ENCODE measurements at places on chromosomes 7 and 10.

- no peak for DNase-seq
Measured at GRCh38 chr7:41742401-41743020, 39.6 kb upstream of the INHBA start.

- DNase-seq, result no peak
Measured at GRCh38 chr10:123327896-123328295, 173.7 kb downstream of the BUB3 start.

- no peak for DNase-seq
Measured at GRCh38 chr7:151038951-151039849, 9.1 kb upstream of the ASIC3 start.

DNA sequence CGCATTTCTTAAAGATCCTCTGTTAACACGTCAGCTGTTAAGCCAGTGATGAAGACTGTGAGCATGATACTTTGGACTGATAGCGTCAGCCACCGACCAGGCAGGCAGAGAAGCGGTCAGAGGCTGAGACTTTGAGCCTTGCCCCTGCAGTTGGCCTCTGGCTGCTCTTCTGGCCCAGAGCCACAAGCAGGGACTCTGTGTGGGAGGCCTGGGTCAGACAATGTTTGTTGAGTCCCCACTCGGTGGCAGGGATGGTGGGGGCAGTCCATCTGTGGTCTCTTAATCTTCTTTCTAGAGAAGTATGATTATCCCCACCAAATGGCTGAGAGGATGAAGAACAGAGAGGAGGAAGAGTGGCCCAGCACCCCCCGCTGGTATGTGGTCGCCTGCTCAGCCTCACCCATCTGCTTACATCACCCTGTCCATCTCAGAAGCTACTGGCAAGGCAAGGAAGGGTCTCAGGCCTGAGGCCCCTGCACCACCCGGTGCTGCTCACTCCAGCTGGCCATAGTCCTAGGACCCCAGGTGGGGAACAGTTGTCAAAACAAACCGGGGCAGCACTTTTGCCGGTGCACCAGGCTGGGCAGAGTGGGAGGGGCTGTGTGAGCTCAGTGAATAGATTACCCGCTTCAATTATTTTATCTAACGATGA is 202.9 kb downstream of the GRID1 start:
- no peak for DNase-seq

GRCh38 chr10:92829786-92830377 is 18.4 kb upstream of the EXOC6 start:
- DNase-seq, result no peak

DNA sequence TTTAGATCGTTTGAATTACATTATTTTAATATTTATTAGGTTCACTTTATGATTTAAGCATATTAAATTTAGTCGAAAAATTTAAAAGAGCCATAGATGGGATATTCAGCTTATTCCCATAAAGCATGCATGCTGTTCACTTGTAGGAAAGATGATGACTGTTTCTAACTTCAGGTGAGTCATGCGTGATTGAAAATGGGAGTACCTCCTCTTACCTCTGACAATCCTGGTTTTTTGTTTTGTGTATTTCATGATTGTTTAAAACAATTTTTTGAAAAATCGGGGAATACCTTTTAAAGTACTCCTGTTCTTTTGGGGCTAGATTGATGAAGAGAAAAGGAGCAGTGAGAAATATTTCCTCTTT is 1.4 kb downstream of the TNKS2 start:
- DNase-seq, result no peak

DNA sequence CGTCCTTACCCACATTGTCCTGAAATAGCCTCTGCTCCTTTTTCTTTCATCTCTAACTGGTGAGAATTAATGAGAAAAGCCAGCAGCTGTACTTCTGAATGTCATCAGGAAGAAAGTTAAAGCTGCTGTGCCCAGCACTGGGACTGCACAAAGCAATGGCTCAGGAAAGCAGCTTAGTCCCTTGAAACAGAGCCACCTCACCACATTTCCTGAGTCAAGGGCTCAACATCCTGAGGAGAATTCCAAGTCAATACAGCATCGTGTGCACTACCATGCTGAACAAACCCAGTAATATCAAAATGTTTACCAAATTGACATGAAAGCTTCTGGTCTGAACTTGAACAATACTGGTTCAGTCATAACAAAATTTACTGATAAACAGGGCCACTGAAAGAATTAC is 140.1 kb downstream of the KMT2E start:
- no peak for DNase-seq

DNA sequence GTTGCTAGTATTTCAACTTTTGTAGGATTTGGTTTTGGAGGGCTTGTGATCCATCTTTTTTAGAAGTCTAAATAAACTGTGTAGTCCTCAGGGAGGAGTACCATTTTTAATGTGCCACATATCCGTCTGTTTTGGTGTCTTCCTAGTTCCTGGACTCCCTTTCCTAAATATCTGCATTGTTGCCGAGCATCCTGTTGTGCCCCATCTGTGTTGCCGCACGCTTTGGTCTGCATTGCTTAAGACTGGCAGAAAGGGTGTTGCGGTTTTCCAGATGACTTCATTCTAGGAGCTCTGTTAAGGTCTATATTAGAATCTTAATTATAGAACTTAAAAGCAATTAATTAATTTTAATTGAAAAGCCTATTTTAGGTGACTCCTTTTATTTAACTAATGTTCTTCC is 49.4 kb downstream of the RBM33 start:
- no peak for DNase-seq

DNA sequence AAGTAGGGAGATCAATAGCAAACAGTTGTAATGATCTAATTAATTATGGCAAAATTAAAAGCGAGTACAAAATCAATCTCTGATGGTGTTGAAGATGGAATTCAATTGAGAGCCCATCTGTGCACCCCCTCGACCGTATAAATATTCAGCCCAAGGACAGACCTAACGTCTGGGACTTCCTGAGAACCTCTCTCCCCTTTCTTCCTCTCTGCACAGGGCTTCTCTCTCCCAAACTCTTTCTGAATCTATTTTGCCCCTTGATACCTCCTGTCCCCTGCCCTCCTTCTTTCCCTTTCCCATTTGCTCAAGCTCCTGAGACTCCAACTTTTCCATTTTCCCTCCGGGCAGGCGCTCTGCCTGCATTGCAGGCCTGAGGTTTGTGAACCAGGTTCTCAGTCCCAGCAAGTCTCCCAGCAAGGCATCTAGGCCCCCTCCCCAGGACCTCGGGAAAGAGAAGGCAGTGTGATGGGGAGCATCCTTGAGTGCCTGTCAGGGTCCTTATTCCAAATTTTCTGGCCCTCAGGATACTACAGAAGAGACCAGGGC is 8.5 kb upstream of the PAX2 start:
- no peak for DNase-seq

- no peak for DNase-seq
Measured at GRCh38 chr7:1241603-1242255, 9.1 kb downstream of the UNCX start.

GRCh38 chr10:75083972-75084833 is 27.3 kb upstream of the SAMD8 start:
- no peak for DNase-seq

GRCh38 chr7:73894733-73895551 is 34.0 kb downstream of the TMEM270 start:
- no peak for DNase-seq

DNA sequence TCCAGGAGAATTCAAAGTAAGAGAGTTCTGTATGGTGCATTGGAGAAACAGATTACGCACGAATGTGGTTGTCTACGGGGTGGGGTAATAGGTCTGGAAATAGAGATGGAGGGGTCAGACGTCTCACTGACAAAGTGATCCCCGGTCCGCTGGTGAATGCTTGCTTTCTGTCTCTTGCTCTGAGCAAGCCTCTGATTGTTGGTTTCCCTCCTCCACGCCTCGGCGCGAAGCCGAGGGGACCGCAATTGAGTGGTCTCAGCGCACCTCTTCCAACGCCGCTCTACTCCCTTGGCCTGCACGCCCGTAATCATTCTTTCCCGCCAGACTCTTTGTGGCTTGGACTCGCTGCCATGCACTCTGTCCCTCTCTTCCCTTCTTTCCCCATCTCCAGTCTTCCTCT is 46.5 kb upstream of the PFKP start:
- DNase-seq, result no peak

DNA sequence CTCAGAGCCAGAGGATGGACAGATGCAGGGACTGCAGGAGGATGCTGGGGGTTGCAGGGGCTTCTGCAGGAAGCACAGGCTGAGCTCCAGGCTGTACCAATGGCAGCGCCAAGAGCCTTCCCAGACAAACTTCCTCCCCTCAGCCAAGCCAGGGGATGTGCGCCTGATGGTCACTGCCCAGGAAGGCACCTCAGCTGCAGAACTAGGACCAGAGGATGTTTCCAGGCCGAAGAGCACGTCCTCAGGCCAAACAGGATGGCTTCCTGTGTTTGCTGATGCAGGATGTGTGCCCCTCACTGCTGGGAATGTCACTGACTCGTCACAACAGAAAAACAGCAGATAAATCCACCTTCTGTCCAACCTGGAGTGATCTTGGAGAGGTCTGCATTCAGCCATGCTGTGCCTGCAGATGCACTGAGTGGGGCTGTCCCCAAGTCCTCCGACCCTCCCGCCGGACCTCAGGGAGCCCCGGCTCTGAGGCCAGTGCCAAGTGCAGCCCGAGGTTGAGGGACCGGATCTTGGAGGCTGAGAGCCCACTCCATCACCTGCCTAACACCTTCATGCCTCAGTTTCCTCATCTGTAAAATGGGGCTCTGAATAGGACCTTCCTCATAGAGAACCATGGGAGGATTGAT is 152.5 kb upstream of the CHST15 start:
- DNase-seq, result no peak

DNA sequence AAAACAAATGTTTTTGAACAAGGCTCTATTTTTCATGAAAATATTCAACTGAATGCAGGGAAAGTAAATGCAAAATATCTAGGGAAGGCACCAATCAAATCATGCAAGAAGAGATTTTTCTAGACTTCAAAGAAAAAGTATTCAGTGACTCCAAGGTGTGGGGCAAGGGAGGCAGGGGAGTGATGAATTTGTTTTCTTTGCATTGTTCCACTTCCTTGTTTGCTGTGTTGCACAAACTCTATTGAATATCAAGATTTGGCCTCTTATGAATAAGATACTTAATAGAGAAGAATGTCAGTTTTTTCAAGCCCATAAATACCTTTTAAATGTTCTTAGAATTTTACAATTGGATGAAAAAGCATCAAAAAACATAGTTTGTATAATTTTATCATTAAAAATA is 26.4 kb downstream of the STEAP1 start:
- DNase-seq, result no peak

DNA sequence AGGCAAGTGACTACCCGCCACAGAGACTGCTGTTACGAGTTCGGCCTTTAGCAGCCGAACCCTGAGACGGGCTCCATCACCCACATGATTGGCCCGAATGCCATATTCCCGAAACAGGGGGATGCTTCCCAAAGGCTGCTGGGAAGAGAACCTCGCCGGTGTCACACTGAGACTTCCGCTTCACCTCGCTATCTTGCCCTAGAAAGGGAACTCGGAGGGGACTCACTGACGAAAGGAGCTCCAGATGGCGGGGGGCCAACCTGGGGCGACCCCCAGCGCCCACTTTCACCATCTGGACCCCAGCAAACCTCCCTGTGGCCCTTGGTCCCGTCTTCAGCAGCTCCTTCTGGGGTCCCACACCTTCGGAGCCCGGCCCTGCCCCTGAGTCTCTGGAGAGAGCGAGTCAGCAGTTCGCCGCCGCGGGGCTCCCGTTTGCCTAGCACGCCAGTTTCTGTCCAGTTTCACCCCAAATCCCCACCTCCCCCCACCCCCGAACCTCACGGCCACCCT is 529 bp downstream of the HPS1 start:
- no peak for DNase-seq

DNA sequence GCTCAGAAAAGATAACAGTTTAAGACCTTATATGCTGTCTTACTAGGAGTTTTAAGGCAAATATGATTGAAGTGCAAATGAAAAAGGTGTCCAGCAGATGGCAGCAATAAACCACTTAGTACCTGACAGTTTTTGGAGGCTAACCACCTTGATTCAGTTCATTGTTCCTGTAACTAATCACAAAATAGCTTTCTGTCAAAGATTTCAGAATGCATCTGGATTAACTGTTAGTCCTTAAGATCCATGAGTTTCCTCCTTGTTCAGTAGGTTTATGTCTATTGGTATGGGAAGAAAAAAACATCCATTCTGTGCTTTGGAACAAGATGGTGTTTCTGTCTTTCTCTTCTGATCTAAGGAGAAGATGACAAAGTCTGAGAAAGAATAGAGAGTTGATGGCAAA is 46.6 kb downstream of the CCSER2 start:
- DNase-seq, result no peak

DNA sequence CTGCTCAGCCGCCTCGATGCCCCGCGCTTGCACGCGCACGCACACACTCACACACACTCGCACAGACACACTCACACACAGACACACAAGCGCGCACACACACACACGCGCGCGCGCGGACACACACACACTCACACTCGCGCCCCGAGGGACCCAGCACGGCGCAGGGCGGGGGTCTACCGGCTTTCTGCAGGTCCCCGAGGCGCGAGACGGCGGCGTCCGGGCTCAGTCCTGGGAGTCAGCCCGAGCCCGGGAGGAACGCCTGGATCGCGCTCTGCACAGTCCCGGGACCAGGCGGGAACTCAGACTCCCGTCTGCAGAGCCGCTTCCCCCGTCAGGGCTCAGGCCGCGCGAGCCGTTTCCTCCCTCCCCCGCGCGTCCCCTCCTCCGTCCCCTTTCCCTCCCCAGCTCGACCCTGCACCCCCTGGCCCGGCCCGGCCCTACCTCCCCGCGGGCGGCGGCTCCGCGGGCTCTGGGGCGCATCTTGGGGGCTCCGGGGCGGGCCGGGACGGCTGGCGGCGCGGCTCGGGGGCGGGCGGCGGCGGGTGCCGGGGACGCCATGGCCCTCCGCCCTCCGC is 464 bp downstream of the DENND2A start:
- no peak for DNase-seq

DNA sequence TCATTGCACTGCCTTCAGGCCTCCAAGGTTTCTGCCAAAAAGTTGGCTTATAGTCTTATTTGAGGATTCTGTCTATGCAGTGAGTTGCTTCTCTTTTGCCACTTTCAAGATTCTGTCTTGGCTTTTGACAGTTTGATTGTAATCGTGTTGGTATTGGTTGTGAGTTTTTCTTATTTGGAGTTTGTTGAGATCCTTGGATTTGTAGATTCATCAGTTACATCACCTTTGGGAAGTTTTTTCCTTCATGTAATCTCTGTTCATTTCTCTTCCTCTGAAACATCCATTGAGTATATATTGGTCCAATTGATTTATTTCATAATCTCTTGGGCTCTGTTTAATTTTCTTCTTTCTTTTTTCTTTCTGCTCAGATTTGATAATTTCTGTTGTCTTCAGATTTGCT is 59.8 kb downstream of the SEPTIN7 start:
- DNase-seq, result no peak

GRCh38 chr7:129889133-129889844 is 63.5 kb downstream of the UBE2H start:
- DNase-seq, result no peak

- no peak for DNase-seq
Measured at GRCh38 chr7:88317422-88317821, 10.7 kb upstream of the STEAP4 start.

GRCh38 chr10:50325449-50326171 is 74.3 kb upstream of the ASAH2 start:
- no peak for DNase-seq

Data from GM18507 (cell line).